ENCODE measurements at places on chromosomes 11 and 22.

- no peak for DNase-seq
Observed at GRCh38 chr22:18091916-18092526, 14.2 kb downstream of the PEX26 start.

DNA sequence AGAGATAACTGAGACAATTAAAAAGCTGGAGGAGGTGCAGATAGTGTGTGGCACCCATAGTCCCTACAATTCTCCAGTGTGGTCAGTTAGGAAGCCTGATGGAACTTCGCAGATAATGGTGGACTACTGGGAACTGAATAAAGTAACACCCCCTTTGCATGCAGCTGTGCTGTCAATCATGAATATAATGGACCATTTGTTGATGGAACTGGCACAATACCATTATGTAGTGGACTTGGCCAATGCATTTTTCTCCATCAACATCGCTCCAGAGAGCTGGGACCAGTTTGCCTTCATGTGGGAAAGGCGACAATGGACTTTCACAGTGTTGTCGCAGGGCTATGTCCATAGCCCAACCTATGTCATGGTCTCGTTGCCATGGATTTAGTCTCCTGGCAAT lies 324.2 kb downstream of the TMEM135 start:
- DNase-seq, result no peak

GRCh38 chr11:40274017-40274416 lies 1185.4 kb downstream of the LRRC4C start:
- no peak for DNase-seq

GRCh38 chr11:16001899-16002426 lies 354.4 kb downstream of the SOX6 start:
- no peak for DNase-seq

GRCh38 chr11:88535266-88535665 lies 197.7 kb upstream of the CTSC start:
- no peak for DNase-seq

GRCh38 chr11:122107566-122107965 lies 8.4 kb downstream of the BLID start:
- DNase-seq, result no peak

DNA sequence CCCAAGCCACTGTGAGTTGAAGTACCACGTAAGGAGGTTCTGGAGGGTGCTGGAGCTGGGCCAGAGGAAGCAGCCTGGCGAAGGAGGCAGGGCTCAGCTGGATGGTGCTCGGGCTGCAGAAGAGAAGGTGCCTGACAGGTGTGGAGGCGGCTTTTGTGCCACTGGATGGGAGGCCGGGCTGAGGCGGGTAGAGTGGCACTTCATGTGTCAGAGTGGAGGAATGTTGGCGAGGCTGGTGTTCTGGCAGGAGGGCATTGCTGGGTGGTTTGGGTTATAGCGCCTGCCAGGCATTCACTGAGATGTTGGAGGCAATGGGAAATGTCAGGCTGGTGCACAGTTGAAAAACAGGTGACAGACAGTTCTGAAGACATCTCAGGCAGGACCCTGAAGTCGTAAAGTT lies 24.2 kb downstream of the UBE2L3 start:
- DNase-seq, result no peak

GRCh38 chr11:95716266-95716665 lies 73.3 kb downstream of the FAM76B start:
- no peak for DNase-seq

DNA sequence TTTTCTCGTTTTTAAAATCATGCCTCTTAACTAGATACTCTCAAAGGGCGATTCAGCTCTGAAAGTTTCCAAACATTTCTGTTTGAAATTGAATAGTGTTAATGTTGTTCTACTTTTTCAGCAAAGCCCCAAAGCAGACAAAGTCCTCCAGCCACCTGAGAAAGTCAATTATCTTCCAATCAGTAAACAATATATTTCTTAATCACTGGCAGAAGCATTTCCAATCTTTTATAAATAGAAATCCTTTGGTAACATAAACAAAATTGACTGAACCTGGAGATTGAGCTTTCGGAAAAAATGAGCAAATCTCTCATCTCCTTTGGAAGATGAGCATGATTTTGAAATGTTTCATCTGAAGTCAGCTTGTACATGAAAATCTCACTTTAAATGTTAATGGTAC lies 84.4 kb upstream of the FIBIN start:
- no peak for DNase-seq

GRCh38 chr11:85826116-85826855 lies 15.3 kb upstream of the SYTL2 start:
- no peak for DNase-seq

DNA sequence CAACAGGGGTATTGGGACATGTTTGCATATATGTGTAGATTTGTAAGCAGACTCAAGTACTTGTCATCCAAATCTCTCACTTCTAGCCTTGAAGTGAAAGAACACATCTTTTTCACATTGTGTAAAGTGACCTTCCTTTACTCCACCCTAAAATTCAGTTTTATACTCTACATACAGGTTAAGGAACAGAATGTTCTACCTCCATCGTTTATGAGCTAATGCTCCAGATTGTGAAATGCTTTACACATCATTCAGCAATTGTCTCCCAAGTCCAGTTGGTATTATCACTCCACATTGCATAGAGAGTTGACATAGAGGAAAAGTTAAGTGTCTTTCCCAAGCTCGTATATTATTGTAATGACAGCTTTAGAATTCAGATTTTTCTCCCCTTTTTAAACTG lies 46.1 kb upstream of the BLID start:
- DNase-seq, result no peak

- no peak for DNase-seq
Observed at GRCh38 chr11:10388101-10388500, 67.0 kb upstream of the AMPD3 start.

GRCh38 chr11:99509863-99510262 lies 489.1 kb downstream of the CNTN5 start:
- DNase-seq, result no peak

GRCh38 chr11:66543263-66544107 lies 2.4 kb downstream of the ZDHHC24 start:
- DNase-seq, result no peak

DNA sequence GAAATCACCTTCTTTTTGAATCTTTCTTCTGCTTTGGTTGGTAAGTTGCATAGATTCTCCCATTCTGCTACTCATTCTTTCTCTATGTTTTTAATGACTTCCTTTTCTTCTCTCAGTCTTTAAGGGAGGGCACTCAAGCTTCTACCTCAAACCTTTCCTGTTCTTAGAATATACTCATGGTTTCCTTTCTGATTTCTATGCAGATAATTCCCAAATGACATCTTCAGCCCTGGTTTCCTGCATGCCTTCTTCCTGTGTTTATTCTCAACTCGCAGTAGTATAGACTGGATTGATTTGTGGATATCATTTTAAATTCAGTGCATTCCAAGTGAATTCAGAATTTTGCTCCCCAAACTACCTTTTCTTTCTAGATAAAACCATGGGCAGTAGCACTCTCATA lies 803.6 kb downstream of the METTL15 start:
- no peak for DNase-seq

DNA sequence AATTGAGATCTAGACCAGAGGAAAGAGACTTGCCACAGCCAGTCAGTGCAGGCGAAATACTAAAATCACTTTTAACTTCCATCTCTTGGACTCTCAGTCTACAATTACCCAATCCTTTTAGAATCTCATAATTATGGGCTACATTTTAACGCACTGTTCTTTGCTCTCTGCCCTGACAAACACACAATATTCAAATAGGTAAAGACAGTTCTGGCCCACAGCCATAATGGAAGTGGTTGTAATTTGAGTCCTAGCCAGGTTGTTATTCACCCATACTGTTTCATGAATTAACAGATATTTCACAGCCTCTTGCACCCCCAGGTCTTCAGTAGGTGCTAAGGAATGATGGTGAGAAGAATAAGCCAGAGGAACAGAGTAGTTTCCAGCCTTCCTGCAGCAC lies 830 bp downstream of the C11orf97 start:
- DNase-seq, result no peak

DNA sequence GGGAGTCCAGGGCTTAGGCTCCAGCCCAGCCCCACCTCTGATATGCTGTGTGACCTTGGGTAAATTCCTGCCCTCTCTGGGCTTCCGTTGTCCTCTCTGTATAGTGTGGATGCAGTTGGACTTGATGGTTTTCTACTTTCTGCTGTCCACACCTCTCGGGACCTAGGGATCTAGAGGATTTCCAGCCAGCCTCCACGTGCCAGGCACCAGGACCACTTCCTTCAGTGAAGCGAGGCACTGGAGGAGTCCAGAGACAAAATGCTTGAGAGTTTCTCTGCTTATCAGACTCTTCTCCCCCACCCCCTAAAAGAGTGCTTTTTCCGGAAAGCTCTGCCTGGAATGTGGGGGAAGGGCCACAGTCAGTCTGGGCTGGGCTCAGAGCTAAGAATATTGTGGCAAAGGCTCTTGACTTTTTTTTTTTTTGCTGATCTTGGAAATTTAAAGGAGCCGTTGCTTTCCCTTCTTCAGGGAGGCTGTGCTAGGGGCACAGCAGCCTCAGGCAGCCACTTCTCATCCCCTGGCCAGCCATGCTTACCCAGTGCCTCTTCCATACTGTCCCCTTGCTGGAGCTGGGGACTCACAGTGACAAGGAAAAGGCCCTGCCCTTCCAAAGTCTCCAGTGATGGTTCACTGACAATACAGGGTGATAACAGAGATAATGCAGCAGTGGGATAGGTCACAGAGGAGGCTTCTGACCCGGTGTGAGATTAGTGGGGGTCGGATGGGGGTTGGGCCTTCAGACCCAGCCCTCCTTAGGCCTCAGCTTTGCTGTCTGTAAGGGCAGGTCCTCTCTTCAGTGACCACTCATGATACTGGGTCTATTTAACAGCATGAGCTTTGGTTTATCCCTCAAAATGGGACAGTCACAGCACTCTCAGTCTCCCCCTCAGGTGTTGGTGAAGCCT lies 2.9 kb upstream of the SERPINH1 start:
- DNase-seq, result no peak

GRCh38 chr11:133202816-133203215 lies 329.5 kb downstream of the OPCML start:
- no peak for DNase-seq

GRCh38 chr11:78223320-78223954 lies 34.7 kb downstream of the USP35 start:
- DNase-seq, result no peak

GRCh38 chr11:16610738-16611388 lies 127.6 kb upstream of the C11orf58 start:
- no peak for DNase-seq

- no peak for DNase-seq
Observed at GRCh38 chr11:69229511-69229910, 64.4 kb upstream of the MYEOV start.

DNA sequence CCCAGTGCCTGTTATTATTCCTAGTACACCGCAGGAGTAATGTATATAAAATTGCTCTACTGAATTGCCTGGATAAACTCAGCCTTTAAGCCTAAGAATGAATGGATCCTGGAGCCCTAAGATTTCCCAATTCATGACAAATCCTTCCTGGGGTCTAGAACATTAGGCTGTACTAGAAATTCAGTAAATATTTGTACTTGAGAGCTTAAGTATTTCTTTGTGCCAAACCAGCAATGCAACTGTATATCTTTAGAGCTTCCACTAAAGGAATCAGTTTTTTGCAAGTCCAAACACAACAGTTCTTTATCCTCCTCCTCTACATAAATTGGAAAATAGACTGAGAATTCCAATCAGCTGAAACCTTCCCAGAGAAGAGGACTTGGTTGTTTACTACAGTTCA lies 65.6 kb downstream of the FAM168A start:
- DNase-seq, result no peak

- DNase-seq, result no peak
Observed at GRCh38 chr22:37740455-37741311, 43.8 kb downstream of the TRIOBP start.

GRCh38 chr11:100356035-100356434 lies 331.1 kb upstream of the ARHGAP42 start:
- no peak for DNase-seq

- no peak for DNase-seq
Observed at GRCh38 chr22:31883989-31884388, 60.3 kb upstream of the YWHAH start.

GRCh38 chr11:93289782-93290463 lies 40.6 kb upstream of the DEUP1 start:
- no peak for DNase-seq

GRCh38 chr11:27423125-27423524 lies 49.5 kb downstream of the LGR4 start:
- no peak for DNase-seq

All from anterior cingulate cortex (tissue), 58 donors.